ENCODE measurements at places on chromosomes 1 and 21. TPM values are rescaled to one million over a fixed set of nuclear protein-coding genes. Genes with fewer than 3 reads are reported as not detected.
A peak's percentile ranks its signal among the peaks of the same experiment; 100 is the strongest.

AZIN2 gene
- 3.8 TPM for total RNA-seq

TTC34 gene
- total RNA-seq, result 0.10 TPM

HFM1 gene
- total RNA-seq, result 3.9 TPM

LORICRIN gene
- total RNA-seq, result not detected

RIPPLY3 gene
- total RNA-seq, result 0.72 TPM

MYOM3 gene
- total RNA-seq, result 440 TPM

PODN gene
- total RNA-seq, result 17.1 TPM

CYP4Z1 gene
- not detected for total RNA-seq

C1QTNF12 gene
- total RNA-seq, result 6.3 TPM

LDLRAP1 gene
- 10.8 TPM for total RNA-seq

PDC gene
- total RNA-seq, result not detected

NKAIN1 gene
- 0.51 TPM for total RNA-seq

GRCh38 chr1:80418134-80418533, 1382.6 kb upstream of the ADGRL2 start:
- DNase-seq, result no peak

GRCh38 chr1:191905781-191906180, 252.5 kb upstream of the RGS18 start:
- peak; percentile 20 for DNase-seq

GRCh38 chr1:171748651-171749050, 6.8 kb upstream of the VAMP4 start:
- no peak for DNase-seq

- no peak for DNase-seq
These were observed 227.8 kb downstream of the NPHP4 start for GRCh38 chr1:5764464-5764863.

GRCh38 chr1:96843196-96843595, 121.6 kb downstream of the PTBP2 start:
- no peak for DNase-seq

DNA sequence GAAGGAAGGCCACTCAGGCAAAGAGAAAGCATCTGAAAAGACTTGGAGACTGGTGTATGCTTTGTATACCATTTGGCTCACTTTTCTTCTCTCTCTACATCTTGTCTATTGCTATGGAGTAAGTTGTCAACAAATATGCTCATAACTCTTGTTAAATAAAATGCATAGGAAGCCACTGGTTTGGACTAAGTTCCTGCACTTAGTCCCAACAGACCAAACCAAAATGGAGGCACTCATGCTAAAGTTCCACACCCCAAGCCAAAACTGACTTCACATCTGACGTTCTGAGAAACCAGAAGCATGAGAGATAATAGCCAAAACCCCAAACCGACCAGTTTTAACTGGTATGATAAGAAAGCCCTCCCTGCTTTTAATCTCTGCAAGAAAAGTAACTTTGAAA, 135.3 kb upstream of the LYPLAL1 start:
- DNase-seq, result no peak

GRCh38 chr1:206631085-206631509, 4.2 kb upstream of the DYRK3 start:
- peak; percentile 93 for DNase-seq

- no peak for DNase-seq
These were observed 50.8 kb downstream of the CHD5 start for GRCh38 chr1:6129313-6129712.

- DNase-seq, result peak; percentile 54
These were observed 71.3 kb downstream of the TMEM53 start for GRCh38 chr1:44602634-44603628.

DNA sequence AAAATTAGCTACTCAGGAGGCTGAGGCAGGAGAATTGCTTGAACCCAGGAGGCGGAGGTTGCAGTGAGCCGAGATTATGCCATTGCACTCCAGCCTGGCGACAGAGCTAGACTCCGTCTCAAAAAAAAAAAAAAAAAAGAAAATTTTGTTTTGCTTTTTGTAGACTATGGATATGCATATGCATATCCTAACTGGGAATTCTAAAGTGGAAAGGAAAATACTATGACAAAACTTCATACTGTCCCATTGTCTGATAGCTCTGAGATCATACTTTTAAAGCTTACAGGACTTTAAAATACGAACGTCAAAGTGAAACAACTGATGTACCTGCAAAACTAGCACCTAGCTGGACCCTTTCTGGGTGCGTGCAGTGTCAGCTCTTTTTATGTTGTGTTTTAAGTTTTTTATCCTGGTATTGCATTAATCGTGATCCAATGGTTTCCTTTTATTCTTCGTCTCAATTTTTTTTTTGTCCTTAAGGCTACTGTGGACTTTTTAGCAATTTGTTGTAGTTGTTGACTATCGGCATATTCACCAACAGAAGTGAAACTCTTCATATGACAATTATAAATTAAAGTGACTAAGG, 19.2 kb downstream of the SPRTN start:
- no peak for DNase-seq

DNA sequence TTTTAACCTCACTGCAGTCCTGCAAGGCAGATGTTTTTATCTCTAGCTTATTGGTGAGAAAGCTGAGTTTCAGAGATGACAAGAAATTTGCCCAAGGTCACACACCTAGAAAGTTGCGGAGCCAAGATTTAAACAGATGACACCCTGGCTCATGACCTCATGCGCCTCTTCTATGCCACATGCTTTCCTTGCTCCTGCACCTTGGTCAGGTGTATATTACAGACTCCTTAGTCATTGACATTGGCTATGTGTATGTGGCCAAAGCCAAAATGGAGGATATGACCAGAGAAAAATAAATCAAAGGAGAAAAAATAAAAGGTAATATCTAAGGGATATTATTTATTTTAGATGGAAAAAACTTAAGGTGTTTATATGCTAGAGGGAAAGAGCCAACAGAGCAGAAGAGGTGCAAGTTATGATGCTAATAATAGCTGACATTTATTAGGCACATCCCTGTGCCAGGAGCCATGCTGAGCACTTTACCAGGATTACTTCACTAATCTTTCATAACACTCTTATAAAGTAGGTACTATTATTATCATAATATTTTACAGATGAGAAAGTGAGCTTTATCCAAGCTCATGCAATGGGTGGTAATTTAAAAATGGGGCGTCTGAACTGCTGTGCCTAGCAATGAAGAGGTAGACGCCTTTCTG, 13.8 kb upstream of the MYOC start:
- DNase-seq, result no peak

DNA sequence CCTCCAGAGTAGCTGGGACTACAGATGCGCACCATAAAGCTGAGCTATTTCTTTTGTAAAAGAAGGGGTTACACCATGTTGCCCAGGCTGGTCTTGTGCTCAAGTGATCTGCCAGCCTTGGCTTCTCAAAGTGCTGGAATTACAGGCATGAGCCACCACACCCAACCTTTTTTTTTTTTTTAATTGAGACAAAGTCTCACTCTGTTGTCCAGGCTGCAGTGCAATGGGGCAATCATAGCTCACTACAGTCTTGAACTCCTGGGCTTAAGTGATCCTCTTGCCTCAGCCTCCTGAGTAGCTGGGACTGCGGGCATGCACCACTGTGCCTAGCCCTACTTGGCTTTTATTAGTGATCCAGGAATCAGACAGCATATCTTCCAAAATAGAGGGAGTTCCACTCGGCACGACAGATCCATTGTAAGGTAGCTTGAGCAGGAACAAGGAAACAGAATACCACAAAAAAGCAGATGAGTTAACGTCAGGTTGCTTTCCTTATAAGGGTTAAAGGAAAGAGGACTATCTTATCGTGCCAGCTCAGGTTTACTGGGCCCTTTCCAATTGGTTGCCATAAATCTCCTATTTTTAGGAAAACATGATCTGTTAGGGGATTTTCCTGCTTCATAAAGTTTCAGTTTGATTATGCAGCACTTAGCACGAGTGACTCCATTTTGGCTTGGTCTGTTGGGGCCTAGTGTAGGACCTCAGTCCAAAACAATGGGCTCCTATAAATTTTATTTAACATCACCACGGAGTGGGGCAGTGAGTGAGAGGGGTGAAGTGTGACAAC, 45.2 kb downstream of the NENF start:
- DNase-seq, result no peak

DNA sequence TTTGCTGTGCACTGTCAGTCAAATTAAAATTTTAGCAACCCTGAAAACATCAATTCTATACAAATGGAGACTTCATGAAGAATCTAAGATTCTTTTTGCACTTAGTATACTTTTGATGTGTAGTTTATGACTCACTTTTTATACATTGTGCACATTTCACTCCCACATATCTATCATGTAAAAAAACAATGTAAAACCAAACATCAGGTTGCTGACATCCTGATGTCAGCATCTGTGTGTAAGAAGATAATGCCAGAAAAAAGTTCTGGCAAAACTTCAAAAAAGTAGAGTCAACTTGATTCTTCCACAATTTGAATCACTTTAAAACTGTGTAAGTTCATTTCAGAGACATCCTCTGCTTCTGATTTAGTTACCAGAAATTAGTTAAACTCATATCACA, 115.7 kb downstream of the CENPF start:
- no peak for DNase-seq

- no peak for DNase-seq
These were observed 132.5 kb upstream of the ZNF648 start for GRCh38 chr1:182193908-182194550.

DNA sequence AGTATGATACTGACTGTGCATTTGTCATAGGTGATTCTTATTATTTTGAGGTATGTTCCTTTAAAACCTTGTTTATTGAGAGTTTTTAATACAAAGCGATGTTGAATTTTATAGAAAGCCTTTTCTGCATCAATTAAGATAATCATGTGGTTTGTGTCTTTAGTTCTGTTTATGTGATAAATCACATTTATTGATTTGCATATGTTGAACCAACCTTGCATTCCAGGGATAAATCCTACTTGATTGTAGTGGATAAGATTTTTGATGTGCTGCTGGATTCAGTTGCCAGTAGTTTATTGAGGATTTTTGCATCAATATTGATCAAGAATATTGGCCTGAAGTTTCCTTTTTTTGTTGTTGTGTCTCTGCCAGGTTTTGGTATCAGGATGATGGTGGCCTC, 158.0 kb downstream of the CENPF start:
- no peak for DNase-seq

- no peak for DNase-seq
These were observed 16.0 kb upstream of the MTARC2 start for GRCh38 chr1:220732137-220732536.

GRCh38 chr21:23152130-23152529, 2153.9 kb downstream of the NCAM2 start:
- no peak for DNase-seq

- no peak for DNase-seq
These were observed 410 bp downstream of the TXNDC12 start for GRCh38 chr1:52054496-52055065.

- no peak for DNase-seq
These were observed 9.6 kb downstream of the CDC42BPA start for GRCh38 chr1:227308367-227309336.

- no peak for DNase-seq
These were observed 40.5 kb downstream of the CHD1L start for GRCh38 chr1:147283011-147283410.

DNA sequence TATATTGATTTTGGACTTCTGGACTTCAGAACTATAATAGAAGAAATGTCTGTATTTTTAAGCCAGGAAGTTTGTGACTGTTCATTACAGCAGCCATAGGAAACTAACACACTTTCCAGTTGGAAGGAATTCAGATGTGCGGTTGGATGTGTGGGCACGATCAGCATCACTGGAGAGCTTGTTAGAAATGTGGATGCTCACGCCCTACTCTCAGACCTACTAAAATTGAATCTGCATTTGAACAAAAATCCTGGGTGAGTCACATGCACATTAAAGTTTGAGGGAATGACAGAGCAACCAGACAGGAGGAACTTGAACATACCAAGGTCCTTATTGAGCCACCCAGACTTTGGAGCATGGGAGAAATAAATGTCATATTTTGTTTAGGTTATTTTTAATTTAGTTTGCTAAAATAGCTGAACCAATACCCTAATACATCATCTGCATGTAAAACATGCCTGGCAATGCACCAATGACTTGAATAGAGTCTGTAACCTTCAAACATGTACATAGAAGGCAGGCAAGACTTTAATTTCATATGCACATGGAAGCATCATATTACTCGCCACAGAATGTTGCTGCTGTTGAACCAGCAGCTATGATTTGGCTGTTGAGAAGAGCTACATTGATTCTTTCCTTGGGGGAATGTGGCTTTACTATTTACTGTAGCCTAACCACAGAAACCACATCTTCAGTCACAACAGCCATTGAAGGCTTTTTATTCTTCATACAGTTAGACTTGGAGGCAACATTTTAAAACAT, 346.2 kb downstream of the BARHL2 start:
- peak; percentile 21 for DNase-seq

GRCh38 chr1:230747890-230748800, 957 bp downstream of the CAPN9 start:
- no peak for DNase-seq

- DNase-seq, result no peak
These were observed 120.0 kb downstream of the PGBD5 start for GRCh38 chr1:230306169-230306568.

DNA sequence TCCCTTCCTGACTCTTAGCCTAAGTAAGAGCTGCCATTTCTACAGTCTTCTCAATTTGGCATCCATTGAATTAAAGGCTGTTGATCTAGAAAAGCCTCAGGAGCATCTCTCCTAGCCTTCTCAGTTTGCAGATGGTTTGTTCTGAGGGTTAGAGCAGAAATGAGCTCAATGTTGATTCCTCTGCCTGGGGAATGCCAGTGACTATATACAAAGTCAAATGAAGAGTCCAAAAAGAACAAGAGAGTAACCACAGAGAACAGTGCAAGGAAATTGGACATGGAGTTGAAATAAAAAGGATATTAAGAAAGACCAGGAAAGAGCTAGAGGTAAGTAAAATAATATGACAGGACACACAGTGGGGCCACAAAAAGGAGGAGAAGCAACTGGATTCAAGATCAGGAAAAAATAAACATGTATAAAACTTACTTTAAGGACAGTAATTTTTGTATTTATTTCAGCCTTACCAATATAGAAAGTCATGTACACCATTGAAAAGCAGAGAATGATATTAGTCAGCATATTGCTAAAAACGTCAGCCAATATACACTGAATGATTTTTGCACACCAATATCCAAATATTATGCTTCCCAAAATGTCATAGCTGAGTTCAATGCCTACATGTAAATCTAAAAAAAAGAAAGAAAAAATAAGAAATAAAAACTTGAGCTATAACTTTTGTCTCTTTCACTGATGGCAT, 21.3 kb downstream of the SLC9C2 start:
- no peak for DNase-seq

GRCh38 chr21:39016740-39017315, 166.4 kb downstream of the PSMG1 start:
- no peak for DNase-seq
